Fibroblast of lung (primary cell): ENCODE measurements at places on chromosomes 2 and 18. TPM values are rescaled to one million over a fixed set of nuclear protein-coding genes. Genes with fewer than 3 reads are reported as not detected.

CACNB4 gene
- 0.66 and 2.1 TPM in 2 replicates for total RNA-seq

DTNB gene
- total RNA-seq = 4.1 and 5.4 TPM in 2 replicates

FAM237A gene
- not detected in 2 replicates for total RNA-seq

ANKRD30BL gene
- total RNA-seq = not detected in 2 replicates

ME2 gene
- total RNA-seq = 43.9 and 57.0 TPM in 2 replicates

ZNF396 gene
- total RNA-seq = 2.8 and 5.0 TPM in 2 replicates

SLC23A3 gene
- total RNA-seq = 1.8 and 2.5 TPM in 2 replicates

EMX1 gene
- not detected in 2 replicates for total RNA-seq

SERPINB3 gene
- not detected in 2 replicates for total RNA-seq

ASNSD1 gene
- total RNA-seq = 63.9 and 72.7 TPM in 2 replicates

VWC2L gene
- total RNA-seq = not detected in 2 replicates

- no peak for DNase-seq
Measured at GRCh38 chr18:44716697-44717163, 36.0 kb downstream of the SETBP1 start.

DNA sequence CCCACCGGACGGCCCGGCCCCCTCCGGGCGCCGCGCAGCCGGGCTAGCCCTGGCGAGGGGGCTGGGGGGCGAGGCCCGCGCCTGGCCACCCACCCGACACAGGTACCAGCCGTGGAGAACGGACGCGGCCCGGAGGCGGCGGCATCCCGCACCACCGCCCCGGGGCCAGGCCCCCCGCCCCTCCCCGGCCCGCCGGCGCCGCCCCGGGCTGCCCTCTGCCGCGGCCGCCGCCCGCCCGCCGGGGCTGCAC lies 405 bp downstream of the SOS1 start:
- DNase-seq = no peak

- DNase-seq = no peak
Measured at GRCh38 chr2:226256709-226257376, 542.8 kb downstream of the IRS1 start.

DNA sequence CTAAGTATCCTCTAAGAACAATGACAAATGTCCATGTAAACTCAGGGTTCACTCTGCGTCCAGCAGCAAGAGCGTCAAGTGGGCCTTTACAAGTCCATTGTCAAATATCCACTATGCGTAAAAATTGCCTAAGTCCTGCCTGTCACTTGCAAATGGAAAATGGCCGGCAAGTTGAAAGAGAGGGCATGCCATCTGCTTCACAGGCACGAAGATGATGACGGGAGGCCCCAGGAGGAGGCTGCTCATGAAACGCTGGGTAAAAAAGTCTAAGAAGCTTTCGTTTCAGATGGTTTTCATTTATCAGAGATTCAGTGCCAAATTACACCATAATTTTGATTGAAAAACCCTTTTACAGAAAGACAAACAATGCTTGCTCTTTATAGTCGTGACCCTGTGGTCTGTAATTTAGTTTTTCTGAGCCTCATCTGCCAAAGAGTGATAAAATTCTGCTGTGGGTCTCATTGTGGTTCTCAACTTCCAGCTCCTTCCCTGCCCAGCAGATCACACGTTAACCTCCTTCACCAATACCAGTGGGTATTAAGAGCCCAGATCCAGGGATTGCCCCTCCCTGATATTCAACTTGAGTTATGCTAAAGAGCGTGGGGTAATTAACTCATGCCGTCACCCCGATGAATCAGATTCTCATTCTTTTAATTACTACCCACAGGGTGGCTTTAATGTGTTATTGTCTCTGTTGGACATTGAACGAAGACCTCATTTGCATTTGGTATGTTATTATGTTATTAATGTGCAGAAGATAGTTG lies 160.2 kb upstream of the ALKAL2 start:
- DNase-seq = no peak

- DNase-seq = no peak
Measured at GRCh38 chr18:10784596-10785202, 258.9 kb downstream of the NAPG start.

- no peak for DNase-seq
Measured at GRCh38 chr2:65727381-65727780, 295.0 kb upstream of the SPRED2 start.

DNA sequence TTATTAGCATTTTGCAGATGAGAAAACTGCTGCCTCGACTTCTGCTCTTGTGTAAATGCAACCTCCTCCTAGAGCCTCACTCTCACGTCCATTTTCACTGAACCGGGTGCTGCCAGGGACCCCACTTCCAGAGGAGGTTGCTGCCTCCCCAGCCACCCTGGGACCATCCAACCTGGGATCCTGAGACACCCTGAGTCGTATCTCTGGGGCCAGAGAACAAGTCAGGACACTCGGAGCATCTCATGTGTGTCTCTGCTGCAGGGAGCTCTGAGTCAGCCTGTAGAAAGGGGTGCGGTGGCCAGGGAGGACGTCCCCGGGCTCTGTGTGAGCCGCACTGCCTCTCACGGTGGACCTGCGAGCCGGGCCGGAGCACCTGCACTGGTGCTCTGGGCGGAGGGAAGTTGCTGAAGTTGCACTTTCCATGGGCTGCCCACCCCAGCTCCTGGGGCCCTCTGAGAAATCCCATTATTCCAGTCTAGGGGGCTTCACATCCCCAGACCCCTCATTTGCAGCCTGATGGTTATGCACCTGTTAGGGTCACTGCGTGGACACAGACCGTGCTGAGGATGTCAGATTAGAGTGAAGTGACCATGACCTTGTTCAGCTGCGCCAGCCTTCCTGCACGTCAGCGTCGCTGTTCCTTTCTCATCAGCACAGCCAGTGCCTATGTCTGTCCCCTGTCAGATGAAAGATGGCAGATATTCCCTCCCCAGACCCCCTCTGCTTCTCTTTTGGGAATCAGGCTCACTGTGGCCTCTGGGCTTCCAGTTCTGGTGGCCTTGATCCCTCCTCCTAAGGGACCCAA lies 230.4 kb downstream of the KLHL29 start:
- no peak for DNase-seq

- no peak for DNase-seq
Measured at GRCh38 chr18:52914148-52914547, 574.2 kb downstream of the DCC start.

- no peak for DNase-seq
Measured at GRCh38 chr18:33113416-33113815, 327.1 kb downstream of the CCDC178 start.

DNA sequence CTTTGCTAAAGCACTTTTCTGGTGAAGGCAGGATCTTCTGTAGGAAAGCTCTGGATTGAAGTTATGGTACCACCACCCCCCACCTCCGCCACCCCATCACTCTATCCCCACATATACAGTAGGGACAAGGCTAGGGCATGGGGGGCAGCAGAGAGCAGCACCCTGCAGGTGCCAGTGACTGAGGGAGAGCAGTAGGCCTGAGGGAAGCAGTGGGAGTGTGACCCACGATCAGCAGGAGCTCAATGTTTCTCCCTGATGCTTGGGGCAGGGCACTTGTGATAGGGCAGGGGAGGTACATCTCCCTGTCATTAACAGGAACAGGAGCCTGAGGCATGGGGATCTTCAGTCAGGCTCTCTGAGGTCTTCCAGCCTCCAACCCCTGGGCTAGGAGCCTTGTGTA lies 121.6 kb downstream of the ZFP36L2 start:
- DNase-seq = no peak

GRCh38 chr18:63141778-63142176 lies 177.8 kb downstream of the BCL2 start:
- no peak for DNase-seq

DNA sequence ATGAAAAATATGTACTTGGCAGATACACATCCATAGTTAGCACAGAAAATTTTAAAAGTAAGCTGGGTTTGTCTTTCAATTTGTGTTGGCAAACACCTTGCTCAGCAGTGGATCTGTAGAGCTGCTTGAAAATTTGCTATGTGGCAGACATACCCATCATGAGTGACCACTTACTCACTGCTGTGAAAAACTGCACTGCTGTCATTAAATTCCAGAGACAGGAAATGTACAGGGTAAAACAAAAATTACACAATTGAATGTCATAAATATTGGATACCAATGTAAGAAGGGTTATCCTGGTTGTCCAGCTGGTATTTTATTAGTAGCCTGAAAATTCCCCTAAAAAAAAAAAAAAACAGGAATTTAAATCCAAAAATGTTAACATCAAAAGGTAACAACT lies 24.5 kb downstream of the NIF3L1 start:
- peak; percentile 75 for DNase-seq

DNA sequence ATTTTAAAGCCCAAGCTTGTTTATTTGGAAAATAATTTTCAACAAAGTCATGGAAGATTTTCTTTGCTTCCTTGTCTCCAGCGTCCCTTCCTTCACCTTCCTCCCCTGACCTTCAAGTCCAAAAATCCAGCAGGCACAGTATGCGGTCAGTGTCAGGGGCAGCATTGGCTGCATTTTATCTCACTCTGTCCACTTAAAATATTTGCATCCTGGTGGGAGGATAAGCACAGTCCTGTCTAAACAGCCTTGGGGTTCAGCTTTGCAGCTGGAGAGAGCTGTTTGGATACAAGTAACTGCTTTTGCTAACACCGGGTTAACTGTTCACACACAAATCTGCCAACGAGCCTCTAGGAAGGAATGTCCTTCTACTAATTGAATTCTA lies 318.1 kb downstream of the PDE11A start:
- no peak for DNase-seq

- peak; percentile 97 for DNase-seq
Measured at GRCh38 chr2:38702413-38702812, 36.5 kb downstream of the GALM start.

GRCh38 chr2:26707747-26708146 lies 15.2 kb downstream of the KCNK3 start:
- no peak for DNase-seq

DNA sequence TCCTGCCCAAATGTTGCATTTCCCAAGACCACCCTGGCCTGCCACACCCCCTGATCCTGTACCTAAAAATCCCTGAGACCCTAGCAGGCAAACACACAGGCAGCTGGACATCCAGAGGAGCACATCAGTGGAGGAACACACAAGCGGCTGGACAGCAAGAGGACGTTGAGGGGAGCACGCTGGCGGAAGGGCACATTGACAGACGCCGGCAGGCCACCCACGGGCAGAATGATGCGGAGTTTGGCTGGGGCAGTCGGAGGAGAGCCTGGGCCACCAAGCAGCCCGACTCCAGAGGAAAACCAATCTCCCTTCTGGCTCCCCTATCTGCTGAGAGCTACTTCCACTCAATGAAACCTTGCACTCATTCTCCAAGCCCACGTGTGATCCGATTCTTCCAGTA lies 47.7 kb downstream of the EMX1 start:
- no peak for DNase-seq

DNA sequence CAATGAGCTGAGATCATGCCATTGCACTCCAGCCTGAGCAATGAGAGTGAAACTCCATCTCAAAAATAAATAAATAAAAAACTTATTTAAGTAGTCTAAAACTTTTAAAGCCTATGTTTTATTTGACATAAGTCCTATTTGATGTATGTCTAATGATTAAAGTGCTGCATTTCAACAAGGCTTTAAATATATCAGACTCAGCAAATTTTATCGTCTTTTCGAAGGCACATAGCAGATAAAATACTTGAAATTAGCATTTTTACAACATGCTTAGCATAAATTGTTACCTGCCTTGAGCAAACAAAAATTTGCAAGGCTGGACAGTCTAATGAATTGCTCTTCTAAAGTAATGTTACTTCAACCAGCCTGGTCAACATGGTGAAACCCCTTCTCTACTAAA lies 85.9 kb downstream of the PRKRA start:
- DNase-seq = no peak

GRCh38 chr18:74609535-74609934 lies 11.9 kb downstream of the ZNF407 start:
- peak; percentile 49 for DNase-seq

- peak; percentile 75 for DNase-seq
Measured at GRCh38 chr2:18339326-18339725, 221.1 kb downstream of the RDH14 start.

DNA sequence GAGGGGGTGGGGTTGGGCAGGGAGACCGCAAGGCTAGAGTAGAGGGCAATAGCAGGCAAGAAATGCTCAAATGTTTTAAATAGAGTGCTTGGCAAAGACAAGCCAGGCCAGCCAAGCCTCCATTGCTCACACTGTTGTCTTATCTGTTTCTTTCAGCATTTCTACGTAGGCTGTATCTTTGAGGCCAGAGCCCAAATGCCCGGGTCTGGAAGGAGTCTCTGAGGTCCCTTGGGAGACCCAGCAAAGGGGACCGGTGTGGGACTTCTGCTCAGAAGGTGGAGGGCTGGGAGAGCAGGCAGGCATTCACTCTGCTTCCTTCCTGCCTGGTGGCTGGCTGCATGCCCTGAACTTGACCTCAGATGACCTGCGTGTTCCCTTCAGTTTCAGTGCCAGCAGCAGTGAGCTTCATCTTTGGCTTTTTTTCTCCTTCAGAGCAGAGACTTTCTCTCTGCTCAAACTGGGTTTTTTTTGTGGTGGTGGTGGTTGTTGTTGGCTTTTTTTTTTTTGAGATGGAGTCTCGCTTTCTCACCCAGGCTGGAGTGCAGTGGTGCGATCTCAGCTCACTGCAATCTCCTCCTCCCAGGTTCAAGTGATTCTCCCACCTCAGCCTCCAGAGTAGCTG lies 13.7 kb upstream of the TET3 start:
- peak; percentile 36 for DNase-seq

GRCh38 chr2:224934526-224935188 lies 107.6 kb downstream of the DOCK10 start:
- DNase-seq = peak; percentile 64

DNA sequence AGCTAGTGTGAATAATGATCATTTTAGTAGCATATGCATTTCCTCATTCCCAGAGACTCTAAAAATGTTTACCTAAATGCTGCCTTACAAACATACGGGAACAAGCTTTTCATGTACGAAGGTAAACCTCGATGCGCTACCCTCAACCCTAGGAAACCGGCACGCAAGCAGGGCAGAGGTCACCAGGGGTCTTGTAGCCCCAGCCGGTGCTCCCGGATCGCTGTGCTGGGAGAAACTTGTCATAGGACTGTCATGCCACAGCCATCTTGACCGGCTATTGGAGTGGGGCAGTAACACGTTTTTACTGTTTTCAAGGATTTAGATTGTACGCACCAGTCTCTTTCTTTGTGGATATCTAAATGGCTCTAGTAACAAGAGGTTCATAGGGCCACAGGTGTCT lies 34.8 kb upstream of the NFATC1 start:
- DNase-seq = no peak

GRCh38 chr2:216044883-216045486 lies 31.6 kb upstream of the MREG start:
- DNase-seq = peak; percentile 13

DNA sequence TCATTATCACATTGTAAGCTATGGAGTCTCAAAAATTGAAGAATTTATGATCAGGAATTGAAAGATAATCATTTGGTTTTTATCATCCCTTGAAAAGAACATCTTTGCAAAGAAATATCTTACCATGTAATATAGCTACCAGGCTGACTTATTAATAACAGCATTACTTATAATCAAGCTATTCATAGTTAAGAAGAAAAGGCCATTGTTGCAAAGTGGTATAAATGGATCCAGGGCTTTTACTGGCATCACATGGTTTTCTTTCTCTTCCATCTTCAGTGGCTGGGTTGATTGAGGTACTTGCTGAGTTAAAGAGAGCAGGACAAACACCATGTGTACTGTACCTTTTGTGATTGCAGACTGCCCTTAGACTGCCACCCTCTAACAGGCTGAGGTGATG lies 39.6 kb downstream of the MFSD6 start:
- no peak for DNase-seq
